Kidney capillary endothelial cell (primary cell): ENCODE measurements at places on chromosomes 16 and 17.

DNA sequence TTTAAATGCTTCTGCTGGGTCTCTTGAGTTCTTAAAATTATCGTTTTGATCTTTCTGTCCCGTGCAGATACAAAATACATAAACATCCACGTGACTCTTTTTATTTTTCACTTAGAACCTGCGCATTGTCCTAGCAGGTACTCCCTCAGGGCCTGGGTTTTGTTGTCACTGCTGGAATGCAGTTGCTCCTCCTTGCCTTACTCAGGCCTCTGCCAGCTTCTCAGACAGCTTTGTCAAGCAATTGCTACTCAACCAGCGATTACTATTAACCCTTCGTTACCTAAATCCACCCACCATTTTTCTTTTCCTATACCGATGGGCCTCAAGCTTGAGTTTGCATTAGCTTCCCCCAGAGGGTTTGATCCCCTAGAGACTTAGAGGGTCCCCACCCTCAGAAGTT, 405.9 kb upstream of the RBFOX1 start:
- DNase-seq = no peak

DNA sequence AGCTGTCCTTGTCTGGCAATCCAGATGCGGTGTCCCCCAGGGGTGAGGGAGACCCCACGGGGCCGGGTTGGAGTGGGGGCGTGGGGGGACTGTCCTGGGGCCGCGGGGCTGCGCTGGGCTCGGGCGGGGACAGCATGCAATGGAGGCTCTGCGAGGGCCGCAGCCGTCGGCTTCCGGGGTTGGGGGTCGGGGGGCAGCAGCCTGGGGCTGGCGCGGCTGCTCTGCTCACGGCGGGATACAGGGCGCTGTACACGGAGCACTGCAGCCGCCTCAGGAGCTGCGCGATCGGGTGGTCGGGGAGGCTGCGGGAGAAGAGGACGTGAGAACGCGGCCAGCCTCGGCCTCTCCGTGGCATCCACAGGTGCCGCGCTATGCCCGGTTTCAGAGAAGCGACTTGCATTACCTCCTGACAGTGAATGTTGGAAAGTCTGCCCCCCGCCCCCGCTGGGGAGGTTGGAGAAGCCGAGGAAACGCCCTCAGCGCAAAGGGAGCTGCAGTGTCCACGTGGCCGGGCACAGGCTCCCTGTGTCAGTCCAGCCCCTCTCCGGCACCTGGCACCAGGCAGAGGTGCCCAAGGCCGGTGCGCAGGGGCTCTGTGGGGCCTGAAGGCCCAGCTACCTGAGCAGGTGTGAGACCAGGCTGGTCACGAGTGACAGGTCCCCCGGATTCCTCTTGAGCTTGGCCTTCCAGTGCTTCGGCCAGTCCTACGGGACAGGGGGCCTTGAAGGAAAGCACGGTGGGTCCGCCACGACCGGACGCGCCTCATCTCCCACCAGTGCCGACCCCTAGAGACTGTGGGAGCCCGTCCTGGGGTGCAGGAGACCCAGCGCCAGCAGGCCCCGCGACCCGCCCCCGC, 9.4 kb upstream of the SPATA2L start:
- no peak for DNase-seq

DNA sequence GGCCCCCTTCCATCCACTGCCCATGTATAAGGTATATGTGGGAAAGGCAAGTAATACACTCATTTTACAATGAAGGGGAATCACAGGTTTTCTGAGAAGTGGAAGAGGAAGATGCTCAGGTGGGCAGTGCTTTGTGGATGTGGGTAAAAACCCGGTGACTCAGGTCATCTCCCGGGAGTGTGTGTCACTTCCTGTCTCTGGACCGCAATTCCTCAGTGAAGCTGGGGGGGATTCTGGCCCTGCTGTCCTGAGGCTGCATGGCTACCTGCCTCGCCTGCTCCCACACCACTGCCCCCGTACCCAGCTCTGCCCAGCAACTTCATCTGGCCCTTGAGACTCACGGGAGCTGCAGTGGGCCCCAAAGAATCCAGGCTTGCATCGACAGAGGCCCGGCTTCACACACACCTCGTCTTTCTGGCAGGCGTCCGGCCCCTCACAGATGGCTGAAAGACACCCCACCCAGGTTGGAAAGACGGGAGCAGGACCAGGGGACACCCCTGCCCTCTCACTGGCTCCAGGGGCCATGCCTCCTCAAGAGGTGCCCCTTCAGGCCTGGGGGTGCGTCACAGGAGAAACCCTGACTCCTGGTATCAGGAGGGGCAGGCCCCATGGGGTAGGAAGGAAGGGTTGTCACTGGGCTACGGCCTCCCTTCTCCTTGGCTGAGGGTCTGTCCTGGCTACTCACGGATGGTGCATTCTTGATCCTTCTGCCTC, 882 bp downstream of the SCARF1 start:
- peak; percentile 78 for DNase-seq

DNA sequence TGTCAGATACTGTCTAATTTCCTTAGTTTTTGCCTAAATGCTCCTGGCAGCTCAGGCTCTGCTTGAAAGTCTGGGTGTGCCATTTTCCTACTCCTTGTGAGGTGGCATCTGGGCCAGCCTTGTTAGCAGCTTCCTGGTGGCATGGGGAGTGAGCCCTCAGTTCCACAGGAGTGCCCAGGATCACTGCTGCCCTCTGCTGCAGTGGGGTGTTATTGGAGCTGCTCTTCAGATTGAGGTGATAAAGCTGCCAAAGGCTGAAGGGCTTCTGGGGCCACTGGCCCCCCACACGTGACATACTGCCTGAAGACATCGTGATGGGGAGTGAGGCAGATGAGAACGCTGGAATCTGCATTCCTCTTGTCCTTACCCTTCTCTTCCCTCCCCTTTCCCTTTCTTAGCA, 27.4 kb downstream of the CEP95 start:
- DNase-seq = no peak

GRCh38 chr16:78648517-78648916, 549.1 kb downstream of the WWOX start:
- peak; percentile 30 for DNase-seq

DNA sequence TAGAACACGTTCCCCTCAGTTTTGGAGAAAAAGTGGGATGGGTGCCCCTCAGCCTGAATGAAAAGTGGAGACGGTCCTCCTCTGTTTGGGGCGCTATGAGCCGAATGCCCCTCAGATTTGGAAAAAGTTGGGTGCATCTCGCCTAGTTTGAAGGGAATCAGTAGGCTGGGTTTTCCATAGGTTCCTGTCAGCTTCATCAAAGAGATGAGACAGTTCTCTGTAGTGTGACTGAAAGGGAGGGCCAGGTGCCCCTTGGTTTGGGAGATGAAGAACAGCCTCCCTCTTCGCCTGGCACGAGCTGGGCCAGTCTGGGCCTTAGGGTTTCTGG, 742 bp upstream of the SLC9A5 start:
- no peak for DNase-seq

DNA sequence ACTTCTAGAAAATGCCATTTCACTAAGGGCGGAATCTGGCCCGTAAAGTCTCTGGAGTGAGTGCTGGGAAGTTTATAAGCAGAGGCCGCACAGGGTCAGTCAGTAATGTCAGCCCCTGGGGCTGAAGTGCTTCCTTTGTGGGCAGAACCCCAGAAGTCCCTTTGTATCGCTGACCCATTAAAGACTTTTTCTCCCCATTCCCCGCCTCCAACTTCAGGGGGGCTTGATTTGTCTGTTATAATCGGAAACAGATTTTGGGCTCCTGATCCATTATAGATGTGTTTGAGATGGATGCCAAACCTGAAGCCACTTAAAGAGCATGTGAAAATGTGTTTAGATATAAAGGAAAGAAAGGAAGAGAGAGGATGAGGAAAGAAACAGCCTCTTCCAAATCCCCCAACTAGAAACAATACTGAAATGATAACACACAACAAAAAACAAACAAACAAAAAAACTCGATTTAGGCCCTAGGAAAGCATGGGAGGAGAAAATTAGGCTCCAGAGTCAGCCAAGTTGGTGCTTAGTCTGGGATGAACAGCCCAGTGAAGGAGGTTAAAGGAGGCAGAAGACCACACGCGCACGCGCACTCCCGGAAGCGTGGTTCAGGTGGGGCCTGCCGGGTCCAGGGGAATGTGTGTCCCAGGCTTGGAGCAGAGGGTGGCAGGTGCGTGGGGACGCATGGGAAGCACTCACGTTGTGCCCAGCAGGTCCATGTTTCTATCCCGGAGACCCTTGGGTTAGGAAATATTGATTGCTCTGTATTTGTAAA, 27.1 kb downstream of the MSI2 start:
- DNase-seq = no peak

GRCh38 chr17:42565523-42566214, 1.2 kb upstream of the MLX start:
- no peak for DNase-seq

- no peak for DNase-seq
Observed at GRCh38 chr17:17765359-17766076, 71.3 kb downstream of the SREBF1 start.

- peak; percentile 44 for DNase-seq
Observed at GRCh38 chr16:77788181-77789084, at the start of gene VAT1L. TSS of gene VAT1L (plus strand) at chr16:77788564. CDS start at chr16:77788683, 119 bp downstream.

- DNase-seq = peak; percentile 44
Observed at GRCh38 chr16:69563605-69564580, 1.9 kb upstream of the NFAT5 start.
